ENCODE measurements at places on chromosomes 1 and 21.

DNA sequence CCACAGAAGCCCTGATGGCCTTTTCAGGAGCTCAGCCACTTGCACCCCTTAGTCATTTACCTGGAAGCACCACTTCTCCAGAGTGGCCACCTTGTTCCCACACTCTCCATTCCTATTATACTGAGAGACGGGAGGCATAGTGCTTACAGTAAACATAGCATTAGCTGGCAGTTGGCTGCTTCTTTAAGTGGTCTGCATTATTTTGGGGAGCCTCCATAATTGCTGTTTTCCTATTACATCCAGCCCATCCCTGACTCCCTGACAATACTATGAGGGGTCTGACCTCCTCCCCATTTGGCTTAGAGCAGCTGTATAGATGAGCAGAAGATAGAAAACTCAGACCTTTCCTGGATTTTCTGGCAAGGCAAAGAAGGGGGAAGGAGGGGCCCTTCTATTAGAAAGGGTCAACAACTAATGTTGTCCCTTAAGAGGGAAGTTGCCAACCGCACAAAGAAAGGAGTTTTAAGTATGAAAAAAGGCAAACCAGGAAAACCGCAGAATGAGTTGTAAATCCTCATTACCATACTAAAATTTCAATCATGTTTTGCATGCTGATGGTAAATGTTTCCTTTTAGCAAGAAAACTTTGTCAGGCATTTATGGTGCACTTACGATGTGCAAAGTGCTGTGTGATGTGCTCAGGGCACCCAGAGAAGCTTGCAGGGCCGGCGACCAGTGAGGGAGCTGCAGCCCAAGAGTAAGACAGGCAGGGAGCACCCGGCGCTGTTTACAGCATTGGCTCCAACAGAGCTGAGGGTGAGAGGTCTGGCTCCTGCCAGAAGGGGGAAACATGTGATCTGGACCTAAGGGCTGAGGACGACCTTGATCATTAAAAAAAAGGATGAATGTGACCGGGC, 167.3 kb downstream of the ZZZ3 start:
- DNase-seq: peak; percentile 40

DNA sequence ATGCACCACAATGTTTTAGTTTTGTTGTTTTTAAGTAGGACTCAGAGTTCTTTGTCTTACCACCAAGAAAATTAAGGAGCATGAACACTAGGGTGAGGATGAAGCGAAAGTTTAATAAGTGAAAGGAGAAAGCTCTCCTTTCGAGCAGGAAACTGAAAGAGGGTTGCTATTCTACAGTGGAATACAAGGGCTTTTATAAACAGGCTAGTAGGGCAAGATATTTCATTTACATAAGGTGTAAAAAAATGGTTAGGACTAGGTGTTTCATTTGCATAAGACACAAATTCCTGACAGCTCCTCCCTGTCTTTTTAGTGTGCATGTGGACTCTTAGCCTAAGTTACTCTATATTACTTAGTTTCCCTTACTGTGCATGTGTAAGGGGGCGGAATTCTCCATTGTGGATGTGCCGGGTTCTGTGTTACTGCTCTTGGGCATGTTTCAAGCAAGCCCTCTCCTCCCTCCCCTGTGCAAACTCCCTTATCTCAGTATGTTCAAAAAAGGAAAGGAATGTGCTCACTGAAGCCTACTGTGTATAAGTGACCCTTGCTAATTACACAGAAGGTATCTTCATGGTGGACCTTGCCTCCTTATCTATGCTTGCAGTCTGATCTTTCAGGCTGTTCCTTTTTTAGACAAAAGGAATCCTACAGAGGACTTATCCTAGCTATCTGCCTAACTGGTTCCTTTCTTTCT, 7.3 kb downstream of the TSHB start:
- DNase-seq: no peak

DNA sequence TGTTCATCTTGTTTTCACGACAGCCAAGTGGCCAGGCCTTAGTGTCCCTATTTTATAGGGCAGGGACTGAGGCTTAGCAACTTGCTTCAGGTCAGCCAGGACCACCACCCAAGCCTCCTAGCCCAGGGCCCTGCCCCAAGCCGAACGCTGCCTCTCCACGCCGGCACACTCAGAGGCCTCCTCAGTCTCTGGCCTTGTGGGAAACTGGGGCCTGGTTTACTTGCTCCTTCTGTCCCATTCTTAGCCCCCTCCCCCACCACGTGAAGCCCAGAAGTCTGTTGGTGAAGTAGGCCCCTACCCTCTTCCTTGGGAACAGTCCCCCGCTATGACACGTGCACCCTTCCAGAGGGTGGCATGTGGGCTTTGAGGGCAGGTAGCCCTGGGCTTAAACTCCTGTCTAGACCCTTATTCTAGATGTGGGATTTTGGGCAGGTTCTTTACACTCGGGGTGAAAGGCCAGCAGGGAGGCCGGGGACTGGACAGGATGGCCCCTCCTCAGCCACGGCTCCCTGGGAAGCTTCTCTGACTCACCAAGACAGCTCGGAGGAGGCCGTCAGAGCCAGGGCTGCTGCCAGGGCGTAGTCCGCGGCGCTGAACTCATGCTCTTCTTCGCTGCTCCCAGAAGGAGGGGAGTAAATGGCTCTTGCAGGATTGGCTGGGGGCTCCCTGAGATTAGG, 4.3 kb downstream of the MYOM3 start:
- no peak for DNase-seq

DNA sequence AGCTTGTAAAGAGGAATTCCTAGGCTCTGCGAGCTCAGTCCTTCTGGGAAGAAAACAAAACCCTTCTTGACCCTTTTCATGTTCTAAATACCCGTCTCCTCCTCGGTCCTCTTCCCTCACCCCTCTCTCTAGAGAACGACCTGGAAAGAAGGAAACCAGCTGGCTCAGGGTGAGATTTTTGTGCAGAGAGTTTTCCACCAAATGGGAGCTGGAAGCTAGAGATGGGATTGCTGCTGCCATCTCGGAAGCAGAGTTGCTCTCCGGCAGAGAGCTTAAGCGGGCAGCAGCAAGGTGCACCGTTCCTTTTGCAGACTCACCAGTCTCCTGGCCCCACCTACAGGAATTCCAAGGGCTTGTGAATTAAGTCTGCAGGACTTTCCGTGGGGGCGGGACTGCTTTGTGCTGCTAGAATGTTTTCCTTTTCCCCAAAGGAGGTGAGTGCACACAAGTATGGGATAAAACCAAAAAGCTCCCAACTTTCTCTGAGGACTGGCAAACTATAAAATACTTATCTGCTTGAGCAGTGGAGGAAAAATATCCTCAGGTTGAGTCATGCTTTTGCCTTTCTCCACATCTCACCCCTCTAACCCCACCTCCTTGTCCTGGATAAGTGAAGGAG, 29.1 kb upstream of the KIAA0040 start:
- no peak for DNase-seq

DNA sequence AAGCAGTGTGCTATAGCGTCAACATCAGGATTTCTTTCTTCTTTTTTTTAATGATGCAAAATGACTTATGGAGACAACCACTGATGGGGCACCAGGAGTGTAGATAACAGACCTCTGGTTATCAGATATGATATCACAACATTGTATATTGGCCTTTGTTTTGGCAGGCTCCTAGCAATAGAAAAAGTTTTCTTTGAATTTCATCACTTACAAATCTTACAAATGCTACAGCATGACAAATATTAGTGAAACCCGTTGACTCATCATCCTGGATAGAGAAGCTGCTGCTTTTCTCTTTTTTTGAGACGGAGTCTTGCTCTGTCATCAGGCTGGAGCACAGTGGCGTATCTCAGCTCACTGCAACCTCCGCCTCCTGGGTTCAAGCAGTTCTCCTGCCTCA, 92.9 kb downstream of the LTN1 start:
- no peak for DNase-seq

DNA sequence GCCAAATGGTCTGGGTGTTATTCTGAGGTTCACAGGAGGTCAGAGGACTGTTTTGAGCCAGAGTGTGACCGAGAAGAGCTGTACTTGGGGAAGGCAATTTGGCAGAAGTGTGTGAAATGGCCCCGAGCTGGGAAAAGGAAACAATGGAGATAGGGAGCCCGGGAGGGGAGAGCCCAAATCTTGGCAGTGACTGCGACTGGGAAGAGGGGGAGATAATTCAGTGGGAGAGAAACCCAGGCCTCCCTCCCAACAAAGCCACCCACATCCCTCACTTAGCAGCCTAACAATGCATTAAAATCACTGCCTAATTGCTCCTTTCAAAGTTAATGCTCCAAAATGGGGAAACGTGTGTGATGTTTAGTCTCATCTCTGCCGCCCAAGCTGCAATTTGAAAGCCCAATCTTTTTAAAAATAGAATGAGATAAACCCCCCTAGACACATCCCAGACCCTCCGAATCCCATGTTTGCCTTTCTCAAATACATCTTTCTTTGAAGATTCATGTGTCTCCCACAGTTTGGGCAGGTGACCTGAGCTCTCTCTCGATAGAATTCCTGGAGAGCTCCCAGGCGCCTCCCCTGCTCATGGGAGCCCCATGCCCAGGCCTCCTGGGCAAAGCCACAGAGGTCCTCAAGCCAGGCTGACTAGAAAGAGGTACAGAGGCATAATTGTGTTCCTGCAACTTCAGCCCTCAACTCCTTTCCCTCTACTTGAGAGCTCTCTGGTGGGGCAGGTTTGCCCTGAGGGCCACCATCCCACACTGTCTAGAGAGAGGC, 17.3 kb downstream of the LRRC52 start:
- DNase-seq: no peak

DNA sequence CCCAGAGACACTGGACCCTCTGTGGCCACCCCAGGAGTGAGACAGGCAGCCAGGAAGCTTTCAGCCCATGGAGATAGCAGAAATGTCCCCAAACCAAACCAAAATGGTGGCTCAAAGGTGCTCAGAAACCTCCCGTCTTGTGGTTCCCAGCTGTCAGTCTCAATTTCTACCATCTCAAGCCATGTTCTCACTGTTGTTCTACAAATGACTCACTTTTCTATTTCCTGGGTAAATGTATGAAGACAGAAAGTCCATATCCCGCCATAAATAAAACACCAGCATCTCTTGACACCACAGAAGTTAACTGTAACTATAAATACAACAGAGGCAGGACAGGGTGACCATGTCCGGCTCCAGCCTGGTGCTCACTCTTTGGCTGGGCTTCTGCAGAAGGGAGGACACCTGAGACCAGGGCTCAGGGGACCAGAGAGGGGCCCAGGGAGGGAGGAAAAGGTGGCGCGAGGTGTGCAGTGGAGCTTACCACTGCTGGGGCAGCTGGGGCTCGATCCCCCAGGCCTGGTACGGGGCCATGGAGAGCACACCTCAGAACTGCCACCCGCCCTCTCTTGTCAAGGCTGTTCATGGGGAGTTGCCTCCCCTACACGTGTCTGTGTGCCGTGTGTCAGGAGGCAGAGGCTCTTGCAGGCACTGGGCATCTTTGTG, 43.6 kb downstream of the EPHB2 start:
- no peak for DNase-seq

DNA sequence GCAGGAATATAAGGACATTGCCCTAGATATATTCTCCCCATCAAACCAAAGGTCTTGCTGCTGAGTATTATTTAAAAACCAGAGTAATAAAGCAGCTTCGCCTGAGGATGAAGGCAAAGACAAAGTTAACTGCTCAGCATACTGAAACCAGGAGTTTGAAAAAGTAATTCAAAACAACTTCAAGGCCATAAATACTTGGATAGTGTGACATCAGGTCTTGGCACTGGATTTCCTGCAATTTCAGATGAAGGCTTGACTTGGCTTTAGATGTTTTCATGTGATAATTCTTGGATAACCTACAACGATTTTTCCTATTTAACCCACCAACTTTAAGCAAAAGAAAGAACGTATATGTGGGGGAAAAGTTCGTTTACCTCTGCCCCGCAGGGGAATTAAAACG, 10.6 kb downstream of the SOD1 start:
- no peak for DNase-seq

DNA sequence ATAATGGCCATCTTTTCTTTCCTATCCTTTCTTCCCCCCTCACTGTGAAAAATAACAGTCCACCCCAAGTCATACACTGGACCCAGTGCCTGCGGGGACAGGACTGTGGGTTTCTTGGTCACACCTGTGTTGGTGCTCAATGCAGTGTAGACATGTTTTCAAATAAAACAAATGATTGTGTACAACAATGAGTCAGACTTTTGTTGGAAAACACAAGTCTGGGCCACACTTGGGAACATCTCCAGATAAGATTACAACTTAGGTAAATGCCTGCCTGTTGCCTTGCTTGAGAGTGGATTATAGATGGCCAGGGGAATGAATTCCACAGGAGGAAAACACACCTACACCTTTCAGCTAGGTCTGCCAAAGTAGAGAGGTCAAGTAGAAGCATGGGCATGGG, 34.1 kb downstream of the PDPN start:
- DNase-seq: no peak

GRCh38 chr1:8874230-8875201, 4.0 kb downstream of the ENO1 start:
- DNase-seq: no peak

- DNase-seq: no peak
These were observed 196.0 kb downstream of the FMN2 start for GRCh38 chr1:240287722-240288121.

DNA sequence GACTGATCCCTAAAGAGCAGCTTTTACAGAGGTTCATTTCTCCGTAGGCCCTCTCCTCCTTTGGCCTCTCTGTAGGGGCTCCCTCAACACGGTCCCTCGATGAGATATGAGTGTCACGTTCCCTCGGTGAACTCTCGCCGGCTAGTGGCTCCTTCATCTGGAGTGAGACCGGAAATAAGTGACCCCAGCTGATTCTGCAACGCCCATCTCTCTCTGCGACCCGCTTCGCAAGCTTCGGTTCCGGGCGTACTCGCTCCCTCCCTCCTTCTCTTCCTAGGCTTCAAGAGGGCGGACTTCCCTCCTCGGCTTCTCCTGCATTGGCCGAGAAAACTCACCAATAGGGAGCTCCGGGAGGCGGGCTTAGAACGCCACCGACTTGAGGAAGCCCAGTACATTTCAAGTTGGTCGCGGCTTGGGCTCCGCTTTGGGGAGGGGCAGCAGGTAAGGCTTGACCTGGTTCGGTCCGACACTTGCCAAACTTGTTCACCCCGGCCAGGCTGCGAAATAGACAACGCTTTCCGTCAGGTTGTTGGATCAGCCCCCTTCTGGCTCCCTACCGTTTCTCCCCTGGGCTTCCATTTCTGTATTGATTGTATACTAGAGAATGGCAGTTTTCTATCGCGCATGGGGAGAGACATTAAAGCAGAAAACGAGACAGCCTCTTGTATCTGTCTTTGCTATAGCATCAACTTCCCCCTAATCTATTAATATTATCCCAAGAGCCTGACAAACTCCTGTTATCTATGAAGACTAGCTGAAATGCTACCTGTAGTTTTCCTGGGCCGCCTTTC, at the start of the genes ANKRD34A and POLR3GL:
TSS of gene ANKRD34A (minus strand) at position 248 of the 791 bp plus-strand sequence. CDS start 2,816 bp downstream, outside the sequence.
TSS of gene POLR3GL (plus strand) at position 363 of the 791 bp plus-strand sequence. CDS start 10,176 bp downstream, outside the sequence.
- peak; percentile 88 for DNase-seq

Data from glutamatergic neuron (in vitro differentiated cells).